ENCODE measurements at places on chromosomes 3 and 15.

DNA sequence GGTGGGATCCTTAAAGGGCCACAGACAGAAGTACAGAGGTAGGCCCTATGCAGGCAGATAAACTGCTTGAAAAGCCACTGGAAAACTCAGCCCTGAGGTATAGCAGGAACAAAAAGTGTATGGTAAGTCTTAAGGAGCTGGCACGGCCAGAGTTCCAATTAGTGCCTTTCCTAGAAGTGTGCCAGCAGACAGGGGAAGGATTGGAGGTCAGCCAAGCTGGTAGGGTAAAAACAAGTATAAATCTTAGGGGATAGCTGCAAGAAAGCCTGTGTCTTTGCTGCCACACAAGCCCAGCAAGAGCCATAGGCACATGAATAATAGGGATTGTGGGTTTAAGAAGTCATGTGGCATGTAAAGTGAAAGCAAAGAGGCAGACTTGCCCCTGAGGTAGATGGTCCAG lies 582.5 kb downstream of the PLOD2 start:
- no peak for DNase-seq

DNA sequence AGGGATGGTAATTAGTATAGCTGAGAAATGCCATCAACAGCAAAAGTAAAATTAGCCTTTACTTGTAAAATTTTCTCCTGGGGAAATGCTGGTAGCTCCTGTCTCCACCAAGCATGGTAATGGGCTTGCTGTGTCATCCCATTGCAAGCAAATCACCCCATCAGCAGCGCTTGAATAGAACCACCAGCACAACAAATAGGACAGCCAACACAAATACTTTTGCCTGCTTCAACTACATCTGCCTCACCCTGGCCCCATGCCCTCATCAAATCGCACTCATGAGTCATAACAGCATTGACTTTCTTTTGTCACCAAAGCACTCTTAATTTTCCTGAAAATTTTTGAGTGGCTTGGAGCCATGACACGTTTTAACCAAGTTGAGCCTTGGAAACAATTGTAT lies 52.6 kb downstream of the ERC2 start:
- DNase-seq = no peak

- DNase-seq = no peak
These were observed 64.1 kb downstream of the AAGAB start for GRCh38 chr15:67190326-67190725.

- DNase-seq = no peak
These were observed 201.6 kb upstream of the TMC3 start for GRCh38 chr15:81575436-81576123.

DNA sequence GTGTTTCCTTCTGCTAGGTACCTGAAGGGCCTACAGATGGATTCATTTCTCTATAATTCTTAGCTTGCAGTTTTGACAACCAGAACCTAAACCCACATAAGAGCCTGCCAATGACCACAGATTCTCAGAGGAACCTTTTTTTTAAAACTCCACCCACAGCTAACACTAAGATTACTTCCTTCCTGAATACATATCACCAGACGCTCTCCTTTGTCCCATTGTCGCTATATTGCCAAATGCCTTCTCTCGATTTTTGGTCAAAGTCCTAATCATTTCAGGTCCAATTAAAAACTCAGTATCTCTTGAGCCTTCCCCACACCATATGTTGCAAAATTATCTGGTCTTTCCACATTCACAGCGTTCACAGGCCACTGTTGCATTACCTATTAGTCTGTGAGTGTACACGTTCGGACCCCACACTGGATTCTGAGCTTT lies 12.4 kb downstream of the ZNF710 start:
- no peak for DNase-seq

DNA sequence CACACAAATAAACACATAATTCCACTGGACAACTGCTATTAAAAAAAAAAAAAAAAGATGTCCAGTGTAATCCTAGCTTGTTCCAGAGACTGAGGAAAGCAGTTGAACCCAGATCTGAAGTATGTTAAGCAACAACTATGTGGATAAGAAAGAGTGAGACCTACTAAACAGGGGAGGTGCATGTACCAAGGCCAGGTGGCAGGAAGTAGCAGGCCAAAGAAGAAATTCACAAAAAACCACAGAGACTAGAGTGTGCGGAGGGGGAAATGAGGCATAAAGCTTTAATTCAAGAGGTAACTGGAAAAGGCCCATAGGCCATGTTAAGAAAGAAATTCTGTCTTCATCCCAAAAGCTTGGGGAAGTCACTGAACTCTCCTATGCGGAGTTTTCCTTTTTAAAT lies 490.0 kb downstream of the NAALADL2 start:
- no peak for DNase-seq

GRCh38 chr15:41999290-42000285 lies 21.3 kb downstream of the PLA2G4E start:
- DNase-seq = no peak

Measured in heart right ventricle (tissue), 16 donors.